NCI-H187 treated with DMSO at 0.1 percent for 48 hours (cell line): ENCODE measurements at places on chromosomes 11 and 22.

DNA sequence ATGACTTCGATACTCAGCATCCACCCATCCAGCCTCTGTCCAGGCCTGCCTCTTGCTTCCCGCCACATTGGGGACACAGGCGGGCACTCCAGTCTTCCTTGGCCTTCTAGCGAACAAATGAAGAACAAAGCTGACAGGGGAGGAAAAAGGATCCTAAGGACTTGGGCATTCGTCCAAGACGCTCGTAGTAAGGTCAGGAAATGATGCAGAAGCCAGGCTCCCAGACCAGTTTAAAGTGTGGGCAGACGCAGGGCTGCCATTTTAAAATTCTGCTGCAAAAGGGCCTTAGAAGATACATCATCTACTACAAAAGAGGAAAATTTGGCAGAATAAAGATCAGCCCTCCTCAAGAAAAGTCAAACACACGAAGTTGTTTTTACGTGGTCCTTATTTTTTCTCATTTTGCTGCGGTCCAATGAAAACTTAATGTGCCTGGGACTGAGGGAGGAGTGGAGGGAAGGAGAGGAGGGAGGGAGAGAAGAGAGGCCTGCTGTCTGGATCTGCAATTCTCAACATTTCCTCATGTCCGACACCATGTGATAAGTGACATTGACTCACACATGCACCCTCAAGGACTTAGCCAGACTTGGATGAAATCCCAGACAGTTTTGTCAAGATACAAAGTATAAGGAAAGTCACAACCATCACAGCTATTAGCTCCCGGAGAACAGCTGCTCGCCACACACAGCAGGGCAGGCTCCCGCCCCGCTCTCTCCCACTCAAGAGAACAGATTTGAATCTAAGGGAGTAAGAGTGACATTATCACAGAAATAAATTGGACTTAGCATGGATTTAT is 5.7 kb downstream of the DNAL4 start:
- DNase-seq = no peak

- no peak for DNase-seq
Observed at GRCh38 chr11:24249921-24250320, 246.9 kb upstream of the LUZP2 start.

- no peak for DNase-seq
Observed at GRCh38 chr11:7435176-7435575, 50.1 kb upstream of the OLFML1 start.

- no peak for DNase-seq
Observed at GRCh38 chr11:67288198-67288451, 978 bp upstream of the ANKRD13D start.
